ENCODE measurements at places on chromosomes 4 and X. TPM values are rescaled to one million over a fixed set of nuclear protein-coding genes. Genes with fewer than 3 reads are reported as not detected.

The SPACA5 gene
- total RNA-seq: not detected

The GLUD2 gene
- total RNA-seq: 1.1 TPM

DNA sequence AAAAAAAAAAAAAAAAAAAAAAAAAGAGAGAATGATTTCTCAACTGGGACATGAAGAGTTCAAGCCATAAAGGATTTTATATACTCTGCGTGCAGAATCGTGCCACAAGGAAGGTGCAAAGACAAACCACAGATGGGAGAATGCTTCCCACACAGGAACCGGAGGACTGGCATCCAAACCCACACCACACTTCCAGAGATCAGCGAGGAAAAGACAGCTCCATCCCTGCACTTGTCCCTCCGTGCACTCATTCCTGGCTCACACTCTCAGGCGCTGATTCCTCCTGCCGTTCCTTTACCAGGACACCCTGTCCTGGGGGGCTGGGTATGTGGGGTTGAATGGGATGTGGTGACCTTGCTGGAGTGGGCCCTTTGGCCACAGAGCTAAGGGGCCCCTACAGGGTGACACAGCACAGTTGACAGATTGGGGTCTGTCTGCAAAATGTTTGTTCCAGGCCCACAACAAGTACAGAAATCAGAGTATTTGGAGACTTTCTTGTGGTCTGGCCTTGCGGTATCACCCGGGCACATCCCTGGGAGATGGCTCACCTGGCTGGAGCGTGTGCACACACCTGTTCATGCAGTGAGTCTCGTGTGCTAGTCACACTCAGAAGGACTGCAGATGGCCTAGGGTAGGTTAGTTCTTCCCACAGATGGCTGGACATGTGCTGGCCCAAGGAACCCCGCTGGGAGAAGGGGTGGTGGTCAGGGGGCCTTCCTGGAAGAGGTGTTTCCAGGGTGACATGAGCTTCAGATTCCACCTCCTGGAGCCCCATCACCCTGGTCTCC, 55.4 kb upstream of the GPR78 start:
- no peak for DNase-seq

The GAGE12H gene
- not detected for total RNA-seq

GRCh38 chr4:30720661-30721184, 554 bp downstream of the PCDH7 start:
- peak; percentile 18 for DNase-seq

The GUCY1A1 gene
- 50.4 TPM for total RNA-seq

GRCh38 chrX:84715315-84715714, 213.1 kb upstream of the HDX start:
- no peak for DNase-seq

Data from dermis blood vessel endothelial cell (primary cell).